ENCODE measurements at places on chromosomes 6 and 20.

GRCh38 chr6:118188561-118188960 lies 281.5 kb downstream of the SLC35F1 start:
- no peak for DNase-seq

DNA sequence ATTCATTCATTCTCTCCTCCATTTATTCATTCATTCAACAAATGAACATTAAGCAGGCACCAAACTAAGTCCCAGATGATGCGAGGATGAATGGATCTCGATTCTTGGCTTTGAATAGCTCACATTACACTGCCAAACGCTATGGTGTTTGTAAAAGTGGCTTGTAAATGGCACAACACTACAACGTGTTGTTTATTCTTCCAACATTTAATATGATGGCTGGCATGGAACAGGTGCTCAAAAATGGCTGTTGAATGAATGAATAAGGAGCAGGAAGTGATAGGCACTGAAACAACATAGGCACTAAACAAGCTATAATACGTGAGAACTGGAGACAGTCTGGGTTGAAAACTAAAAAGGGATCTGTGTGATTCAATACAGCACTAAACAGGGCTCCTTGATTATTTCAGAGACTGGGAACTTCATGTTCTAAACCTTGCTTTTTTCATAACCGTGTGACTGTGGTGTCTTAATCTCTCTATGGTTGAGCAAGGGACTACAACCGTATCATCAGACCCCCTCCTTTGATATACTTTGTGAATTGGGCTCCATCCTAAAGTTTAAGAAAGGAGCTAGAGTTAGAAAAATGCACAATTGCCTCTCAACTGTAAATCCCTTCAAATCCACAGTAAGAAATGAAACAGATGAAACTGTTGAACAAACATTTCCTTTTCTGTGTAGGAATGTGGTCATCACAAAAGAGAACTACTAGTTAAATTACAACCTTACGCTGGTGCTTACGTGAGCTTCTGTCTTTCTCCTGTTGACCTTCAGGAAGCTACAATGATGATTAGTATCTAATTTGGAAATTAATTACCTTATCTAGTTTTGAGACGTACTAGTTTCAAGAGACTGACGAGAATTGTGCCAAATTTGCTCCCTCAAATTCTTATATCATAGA lies 16.9 kb upstream of the SLC16A10 start:
- DNase-seq: no peak

- DNase-seq: no peak
Observed at GRCh38 chr6:15620611-15621010, 42.2 kb downstream of the DTNBP1 start.

DNA sequence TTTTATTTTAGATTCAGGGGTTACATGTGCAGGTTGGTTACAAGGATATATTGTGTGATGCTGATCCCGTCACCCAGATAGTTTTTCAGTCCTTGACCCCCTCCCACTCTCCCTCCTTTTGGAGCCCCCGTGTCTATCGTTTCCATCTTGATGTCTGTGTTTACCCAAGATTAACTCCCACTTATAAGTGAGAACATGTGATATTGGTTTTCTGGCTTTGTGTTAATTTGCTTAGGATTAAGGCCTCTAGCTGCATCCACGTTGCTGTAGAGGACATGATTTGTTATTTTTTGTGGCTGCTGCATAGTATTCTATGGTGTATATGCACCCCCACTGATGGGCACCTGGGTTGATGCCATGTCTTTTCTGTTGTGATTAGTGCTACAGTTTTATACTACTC lies 178.6 kb downstream of the PLCB1 start:
- no peak for DNase-seq

DNA sequence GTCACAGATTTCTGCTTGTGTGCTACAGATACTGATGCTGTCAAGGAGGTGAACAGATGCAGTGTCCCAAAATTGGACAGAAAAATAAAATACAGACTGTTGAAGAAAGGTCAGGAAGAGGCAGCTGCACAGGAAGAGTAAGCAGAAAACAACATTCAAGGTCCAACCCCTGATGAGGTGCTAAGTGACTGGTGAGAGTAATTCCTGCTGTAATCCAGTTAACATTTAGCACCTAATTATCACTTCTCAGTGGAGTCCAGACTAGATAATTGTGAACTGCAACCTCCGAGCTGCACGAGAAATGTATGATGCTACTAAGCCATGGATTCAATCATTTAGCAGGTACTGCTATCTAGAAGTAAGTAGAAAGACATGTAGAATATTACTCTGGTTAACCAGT lies 36.3 kb upstream of the NRSN1 start:
- no peak for DNase-seq

DNA sequence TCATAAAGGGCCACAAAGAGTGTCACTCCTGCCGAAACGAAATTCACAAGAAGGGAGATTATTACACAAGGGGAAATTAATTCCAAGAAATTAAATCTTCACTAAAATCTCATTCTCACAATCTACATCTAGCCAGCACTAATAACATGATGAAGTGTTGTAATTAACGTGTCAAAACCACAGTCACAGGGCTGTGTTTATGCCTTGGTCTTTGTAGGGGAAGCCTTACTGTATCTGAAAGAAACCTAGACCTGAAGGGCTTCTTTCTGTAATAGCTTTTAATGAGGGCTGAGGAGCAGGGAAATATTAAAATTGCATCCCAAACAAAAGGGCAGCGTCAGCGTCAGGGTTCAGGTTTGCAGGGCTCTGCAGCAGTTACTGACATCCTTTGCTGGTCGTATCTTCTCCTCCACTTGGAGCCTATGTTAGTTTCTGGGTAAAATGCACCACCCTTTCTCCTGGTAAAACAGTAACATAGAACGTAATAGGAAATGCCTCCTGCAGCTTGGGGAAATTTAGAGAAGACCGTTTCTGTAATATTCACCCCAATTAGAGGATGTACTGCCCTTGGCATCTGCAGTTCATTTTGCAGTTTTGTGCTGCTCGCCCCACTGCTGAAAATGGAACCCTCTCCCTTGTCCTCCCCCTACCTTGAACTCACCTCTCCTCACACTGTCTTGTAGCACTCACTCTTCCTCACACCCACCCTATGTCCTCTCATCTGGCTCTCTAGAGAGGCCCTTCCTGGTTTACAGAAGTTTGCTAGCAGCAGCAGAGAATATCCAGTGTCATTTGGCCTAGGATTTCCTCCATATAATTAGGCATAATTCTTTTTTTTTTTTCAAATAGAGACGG lies 109.0 kb upstream of the TRAF3IP2 start:
- DNase-seq: no peak

GRCh38 chr20:45087814-45088213 lies 13.1 kb downstream of the KCNS1 start:
- DNase-seq: no peak

DNA sequence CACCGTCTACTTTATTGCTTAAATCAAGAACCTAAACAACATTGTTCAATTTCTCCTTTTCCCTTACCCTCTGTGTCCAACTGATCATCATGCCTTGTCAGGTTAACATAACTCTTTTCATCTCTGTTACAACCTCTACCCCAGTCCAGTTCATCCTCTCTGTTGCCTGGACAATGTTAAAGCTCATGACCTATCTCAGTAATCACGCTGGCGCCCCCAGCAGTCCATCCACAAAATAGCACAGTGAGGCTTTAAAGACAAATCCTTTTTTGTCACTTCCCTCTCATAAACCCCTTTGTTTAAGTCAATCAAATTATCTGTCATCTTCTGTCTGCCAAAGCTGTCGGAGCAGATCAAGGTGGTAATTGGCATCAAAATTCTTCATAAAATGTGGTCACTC lies 140.1 kb downstream of the QKI start:
- peak; percentile 58 for DNase-seq

GRCh38 chr6:97702248-97702647 lies 419.2 kb upstream of the MMS22L start:
- no peak for DNase-seq

GRCh38 chr6:140002396-140003022 lies 628.1 kb upstream of the CITED2 start:
- no peak for DNase-seq
